SK-N-MC (cell line): ENCODE measurements at places on chromosomes 1 and 21.

DNA sequence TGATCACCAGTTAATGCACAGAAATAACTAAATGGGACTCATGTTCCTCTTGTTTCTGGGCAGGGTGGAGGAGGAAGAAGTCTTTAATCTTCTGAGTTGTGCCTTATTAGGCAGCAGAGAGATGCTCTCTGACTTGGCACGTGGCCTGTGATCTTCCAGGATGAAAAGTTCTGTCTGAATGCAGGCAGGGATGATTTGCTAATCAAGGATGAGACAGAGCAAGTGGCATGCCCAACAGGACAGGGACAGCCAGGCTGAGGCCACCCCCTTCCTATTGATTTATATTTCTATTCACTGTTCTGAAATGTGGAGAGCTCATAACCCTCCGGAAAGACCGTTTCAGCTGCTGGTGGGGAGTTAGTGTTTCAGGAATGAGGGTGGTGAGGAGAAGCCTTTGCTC is 477.8 kb upstream of the CAMK1G start:
- no peak for DNase-seq

DNA sequence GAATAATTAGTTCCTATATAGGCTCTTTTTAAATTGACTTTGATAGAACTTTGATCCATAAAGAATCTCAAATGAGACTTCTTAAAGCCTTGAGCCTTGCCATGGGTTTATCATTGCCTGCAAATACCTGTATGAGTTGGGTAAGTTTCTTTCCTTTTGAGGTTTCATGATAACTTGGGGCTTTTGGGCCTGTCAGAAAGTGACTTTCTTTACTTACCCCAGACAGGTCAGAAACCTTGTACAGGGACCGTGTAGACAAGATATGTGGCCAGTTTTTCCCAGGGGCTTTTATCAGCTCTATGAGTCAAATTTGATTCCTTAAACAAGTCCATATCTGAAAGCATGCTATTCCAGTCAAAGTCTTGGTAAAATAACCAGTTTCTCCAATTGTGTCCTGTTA is 17.3 kb downstream of the KCTD3 start:
- no peak for DNase-seq

DNA sequence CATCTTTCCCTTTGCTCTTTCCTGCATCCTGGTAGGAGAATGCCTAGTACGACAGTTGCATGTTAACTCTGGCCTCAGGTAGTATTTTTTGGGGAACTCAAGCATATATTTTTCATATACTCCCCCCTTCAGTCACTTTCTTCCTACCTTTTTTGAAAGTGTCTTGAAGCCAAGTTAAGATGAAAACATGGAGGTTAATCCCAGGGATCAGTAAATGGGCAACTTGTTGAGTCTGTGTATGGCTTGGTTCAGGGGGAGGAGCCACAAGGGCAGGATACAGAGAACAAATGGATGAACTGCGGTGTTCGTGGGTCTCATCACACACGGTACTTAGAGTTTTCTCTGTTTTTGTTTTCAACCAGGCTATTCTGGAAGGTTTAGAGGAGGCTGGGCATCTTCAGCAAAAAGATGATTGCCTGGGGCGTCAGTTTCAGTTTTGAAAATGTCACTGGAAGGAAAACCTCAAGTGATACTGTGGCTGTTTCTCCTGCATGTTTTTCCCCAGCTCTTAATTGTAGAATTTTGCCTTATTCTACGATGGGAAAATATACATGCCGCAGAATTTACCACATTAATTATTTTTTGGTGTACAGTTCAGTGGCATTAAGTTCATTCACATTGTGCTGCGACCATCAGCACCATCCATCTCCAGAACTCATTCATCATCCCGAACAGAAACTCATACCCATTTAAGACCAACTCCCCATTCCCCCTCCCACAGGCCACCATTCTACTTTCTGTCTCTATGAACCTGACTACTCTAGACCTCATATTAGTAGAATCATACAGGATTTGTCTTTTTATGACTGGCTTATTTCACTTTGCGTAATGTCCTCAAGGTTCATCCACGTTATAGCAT is 71.5 kb downstream of the MAP10 start:
- DNase-seq: no peak

GRCh38 chr1:113109908-113110554 is 37.0 kb downstream of the LRIG2 start:
- DNase-seq: no peak

GRCh38 chr1:164524810-164525209 is 34.2 kb upstream of the PBX1 start:
- no peak for DNase-seq

DNA sequence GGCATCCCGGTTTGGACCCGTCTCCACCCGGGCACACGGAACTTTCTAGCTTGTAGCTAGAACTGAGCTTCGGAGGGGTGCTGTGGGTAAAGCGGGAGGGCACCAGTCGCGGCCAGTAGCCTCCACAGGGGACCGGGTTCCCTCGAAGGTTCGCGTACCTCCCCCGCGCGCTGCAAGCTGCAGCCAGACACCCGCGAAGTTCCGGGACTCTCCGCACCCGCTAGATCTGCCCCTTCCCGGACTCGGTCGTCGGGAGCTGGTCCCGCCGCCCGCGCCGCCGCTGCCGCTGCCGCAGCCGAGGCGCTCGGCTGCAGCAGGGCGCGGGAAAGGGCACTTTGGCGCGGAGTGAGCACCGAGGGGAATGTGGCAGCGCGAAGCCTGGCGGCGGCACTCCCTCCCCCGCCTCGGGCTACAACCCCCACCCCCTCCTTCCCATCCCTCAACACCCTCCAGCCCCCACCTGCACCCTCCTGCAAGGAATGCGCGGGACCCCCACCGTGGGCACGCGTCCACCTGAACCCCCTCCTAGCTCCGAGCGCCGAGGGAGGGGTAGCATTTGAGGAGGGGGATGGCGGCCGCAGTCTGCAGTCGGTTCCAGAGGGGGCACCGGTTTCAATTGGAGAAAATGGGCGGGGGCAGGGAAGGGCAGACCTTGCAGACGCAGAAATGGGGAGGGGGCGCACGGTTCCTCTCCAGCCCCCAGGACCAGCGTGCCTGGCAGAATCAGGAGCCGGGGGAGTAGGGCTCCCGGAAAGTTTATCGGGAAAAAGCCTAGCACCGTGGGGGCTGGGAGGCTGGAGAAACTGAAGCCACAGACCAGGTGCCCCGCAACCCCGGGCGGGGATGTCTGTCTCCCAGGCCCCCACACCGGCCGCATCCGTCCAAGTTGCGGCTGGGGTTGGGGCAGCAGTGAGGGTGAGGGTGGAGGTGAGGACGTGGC is 968 bp downstream of the CSMD2 start:
- no peak for DNase-seq

DNA sequence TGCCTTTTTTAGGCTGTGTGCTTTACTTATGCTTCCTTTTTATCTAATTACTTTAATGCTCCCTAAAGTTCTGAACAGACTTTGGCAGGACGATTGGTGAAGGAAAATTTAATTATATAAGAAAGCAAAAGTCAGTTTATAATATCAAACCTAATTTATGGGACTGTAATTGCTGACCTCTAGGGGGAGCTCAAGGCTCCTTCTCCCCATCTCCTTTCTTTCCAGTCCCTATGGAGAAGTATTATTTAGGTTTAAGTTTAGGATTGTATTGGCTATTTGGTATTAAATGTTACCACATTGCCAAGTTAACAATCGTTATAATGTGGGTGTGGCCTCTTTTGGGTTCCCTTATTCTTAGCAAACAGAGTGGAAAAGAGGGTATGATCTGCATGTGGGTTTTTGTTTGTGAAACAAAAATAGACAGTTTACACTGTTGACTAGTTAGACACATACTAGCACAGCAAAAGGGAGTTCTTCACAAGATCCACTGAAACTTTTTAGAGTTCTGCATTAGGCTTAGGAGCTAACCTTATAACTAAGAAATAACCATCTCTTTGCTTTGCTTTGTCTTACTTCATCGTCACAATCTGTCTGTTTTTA is 48.2 kb upstream of the TNFSF4 start:
- DNase-seq: peak; percentile 32

DNA sequence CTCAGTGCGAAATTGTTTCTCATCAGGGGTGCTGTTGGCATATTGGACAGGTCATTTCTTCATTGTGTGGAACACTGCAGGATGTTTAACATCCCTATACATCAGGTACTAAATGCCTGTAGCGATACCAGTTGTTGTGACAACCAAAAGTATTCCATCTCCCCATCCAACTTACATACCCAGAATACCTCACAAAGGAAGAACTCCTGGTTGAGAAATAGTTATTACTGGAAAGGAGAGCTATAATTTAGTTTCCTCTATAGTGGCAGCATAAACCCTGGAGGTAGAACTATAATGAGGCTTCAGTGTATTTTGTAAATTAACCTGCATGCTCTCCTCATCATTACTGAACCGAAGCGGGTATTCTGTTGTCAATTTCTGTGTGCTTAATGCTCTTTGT is 45.1 kb downstream of the IVNS1ABP start:
- no peak for DNase-seq

GRCh38 chr1:241717975-241718374 is 65.9 kb downstream of the WDR64 start:
- no peak for DNase-seq

GRCh38 chr1:115312742-115313141 is 25.3 kb downstream of the NGF start:
- DNase-seq: no peak

DNA sequence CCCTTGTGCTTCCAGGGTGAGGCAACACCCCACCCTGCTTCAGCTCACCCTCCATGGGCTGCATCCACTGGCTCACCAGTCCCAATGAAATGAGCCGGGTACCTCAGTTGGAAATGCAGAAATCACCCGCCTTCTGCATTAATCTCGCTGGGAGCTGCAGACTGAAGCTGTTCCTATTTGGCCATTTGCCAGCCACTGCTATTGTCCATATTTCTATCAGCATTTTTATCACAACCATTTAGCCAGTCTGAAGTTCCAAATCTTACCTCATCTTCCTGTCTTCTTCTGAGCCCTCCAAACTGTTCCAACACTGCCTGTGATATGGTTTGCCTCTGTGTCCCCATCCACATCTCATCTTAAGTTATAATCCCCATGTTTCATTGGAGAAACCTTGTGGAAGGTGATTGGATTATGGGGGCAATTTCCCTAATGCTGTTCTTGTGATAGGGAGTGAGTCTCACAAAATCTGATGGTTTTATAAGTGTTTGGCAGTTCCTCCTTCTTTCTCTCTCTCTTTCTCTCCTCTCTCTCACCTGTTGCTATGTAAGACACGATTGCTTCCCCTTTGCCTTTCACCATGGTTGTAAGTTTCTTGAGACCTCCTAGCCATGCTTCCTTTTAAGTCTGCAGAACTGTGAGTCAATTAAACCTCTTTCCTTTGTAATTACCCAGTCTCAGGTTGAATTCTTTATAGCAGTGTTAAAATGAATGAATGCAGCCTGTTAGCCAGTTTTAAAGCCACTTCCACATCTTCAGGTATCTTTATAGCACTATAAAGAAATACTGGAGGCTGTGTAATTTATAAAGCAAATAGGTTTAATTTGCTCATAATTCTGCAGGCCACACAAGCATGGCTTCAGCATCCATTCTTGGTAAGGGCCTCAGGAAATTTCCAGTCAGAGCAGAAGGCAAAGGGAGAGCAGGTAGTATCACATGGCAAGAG is 203.5 kb downstream of the FCRL5 start:
- no peak for DNase-seq

DNA sequence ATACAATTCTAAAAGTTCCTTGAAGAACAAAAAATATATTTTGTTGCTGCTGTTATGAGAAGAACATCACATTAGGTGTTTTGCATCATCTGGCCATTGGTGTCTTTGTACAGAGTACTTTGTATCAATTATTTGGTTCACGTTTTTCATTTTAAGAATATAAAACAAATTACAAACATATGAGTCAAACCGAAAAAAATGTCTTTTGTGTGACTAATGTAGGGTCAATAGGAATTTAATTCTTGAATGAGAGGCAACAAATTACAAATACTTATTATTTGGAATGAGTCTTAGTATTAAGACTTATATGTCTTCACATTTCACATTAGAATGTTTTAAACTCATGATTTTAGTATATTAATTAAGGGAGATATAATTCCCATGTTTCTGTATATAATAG is 54.8 kb downstream of the NR5A2 start:
- no peak for DNase-seq

GRCh38 chr1:246647513-246647912 is 76.7 kb upstream of the SCCPDH start:
- no peak for DNase-seq

DNA sequence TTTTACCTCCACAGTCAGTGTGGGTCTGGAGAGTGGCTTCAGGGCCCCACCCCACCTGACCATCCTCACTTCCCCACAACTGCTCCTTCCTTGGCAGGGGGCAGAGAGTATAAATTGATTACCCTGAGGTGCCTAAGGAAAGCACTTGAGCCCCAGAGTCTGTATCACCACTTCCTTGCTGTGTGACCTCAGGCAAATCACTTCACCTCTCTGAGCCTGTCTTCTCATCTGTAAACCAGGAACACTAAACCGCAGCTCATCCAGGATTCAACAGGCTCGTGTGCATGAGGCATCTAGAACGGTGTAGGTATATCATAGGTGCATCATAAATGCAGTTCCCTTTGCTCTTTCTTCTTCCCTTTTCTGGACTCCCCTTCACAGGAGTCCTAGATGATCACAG is 43.4 kb downstream of the GRIK3 start:
- DNase-seq: no peak

GRCh38 chr1:94677714-94678113 is 136.2 kb upstream of the F3 start:
- no peak for DNase-seq

GRCh38 chr1:8682573-8682972 is 134.9 kb downstream of the RERE start:
- DNase-seq: no peak

DNA sequence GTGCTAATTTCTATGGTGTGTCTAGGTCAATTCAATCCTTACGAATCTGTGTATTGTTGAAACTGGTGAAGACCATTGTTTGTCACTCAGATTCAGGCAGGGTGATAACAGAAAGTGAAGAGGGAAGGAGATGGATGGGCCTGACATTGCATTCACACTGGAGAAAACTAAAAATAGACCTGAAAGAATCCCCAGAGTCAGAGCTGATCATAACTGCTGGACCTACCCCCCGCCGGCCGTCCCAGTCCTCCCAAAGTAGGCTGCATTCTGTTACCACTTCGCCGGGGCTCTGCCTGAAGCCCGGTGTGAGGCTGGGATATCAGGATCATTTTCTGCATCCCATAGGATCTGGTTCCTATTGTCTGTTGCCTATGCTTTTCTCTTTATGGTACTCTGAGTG is 121.1 kb downstream of the NUF2 start:
- no peak for DNase-seq

DNA sequence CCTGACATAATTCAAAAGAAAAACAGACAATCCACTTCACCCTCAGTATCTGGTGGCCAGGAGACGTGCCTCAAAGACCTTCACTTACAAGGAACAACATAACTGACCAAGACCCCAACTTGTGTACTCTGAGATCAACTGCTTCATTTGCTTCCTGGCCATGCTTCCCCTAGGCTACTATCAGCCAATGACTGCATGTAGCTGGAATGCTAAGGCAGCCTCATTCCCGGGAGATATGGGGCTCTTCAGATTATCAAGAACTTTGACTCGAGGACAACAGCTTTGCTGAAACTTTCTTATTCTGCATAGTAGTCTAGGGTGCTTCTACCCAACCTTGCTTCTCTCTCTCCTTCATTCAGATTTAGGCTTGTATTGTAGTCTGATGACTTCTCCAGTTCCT is 11.7 kb upstream of the UCK2 start:
- DNase-seq: no peak

GRCh38 chr1:156083800-156084790 is 1.8 kb upstream of the MEX3A start:
- DNase-seq: no peak

- no peak for DNase-seq
These were observed 16.8 kb upstream of the HHAT start for GRCh38 chr1:210311726-210312493.
